ENCODE measurements at places on chromosomes 7 and 10.

DNA sequence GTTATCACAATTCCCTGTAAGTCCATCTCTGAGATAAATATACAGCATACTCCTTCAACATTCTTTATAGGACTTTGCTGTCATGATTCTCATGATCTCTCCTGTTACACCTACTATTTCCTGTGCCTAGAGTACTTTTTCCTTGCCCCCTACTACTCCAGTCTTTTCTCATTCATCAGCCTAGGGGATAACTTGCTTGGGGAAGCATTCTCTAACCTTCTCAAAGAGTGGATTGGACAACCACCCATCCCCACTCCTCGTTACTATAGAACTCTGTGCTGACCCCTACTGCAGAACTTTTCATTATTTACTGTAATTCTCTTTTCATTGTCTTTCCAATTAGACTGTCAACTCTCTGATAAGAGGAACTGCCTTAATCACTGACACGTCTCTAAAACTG lies 57.4 kb upstream of the TFEC start:
- DNase-seq: no peak

- no peak for DNase-seq
These were observed 38.3 kb downstream of the PRF1 start for GRCh38 chr10:70564113-70564725.

- DNase-seq: peak; percentile 41
These were observed 80.8 kb downstream of the ARHGAP22 start for GRCh38 chr10:48523820-48524758.

DNA sequence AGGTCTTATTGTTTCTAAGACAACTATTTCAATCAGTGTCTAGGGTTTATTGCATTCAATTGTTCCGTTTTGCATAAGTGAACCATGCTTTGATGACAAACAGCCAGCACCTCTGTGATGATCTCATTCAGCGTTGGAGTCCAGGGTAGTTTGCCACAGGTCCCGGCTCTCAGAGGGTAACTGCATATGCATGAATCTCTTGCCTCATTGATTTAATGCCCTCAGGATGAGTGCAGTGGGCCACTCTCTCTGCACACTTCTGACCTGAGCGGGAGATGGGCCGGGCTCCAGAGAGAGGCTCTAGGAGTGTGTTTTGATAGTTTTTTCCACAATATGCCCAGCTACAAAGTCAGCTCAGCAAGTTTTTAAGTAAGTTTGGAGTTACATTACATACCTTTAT lies 83.9 kb downstream of the HECW1 start:
- no peak for DNase-seq
